Stimulated activated CD4-positive, alpha-beta T cell treated with anti-CD3 and anti-CD28 coated beads, TNF-alpha, amount 100 ng/mL, for 1 hour (primary cell): ENCODE measurements at places on chromosomes 2 and 18.

DNA sequence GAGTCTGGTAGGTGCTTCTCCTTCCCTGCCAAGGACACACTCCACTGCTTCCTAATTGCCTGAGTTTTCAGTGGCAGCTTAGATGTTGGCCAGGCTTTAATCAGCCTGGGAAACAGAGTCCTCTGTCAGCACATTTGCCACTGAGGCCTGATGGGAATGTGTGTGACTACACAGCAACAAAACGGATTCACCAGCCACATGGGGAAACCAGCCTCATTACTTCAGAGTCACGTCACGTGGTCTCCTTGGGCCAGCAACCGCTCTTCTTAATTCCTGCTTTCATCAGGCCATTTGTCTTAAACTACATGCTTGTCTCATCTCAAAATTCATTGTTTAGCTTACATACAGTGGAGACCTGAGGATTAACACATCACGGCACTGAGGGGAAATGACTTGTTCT lies 93.9 kb upstream of the LTBP1 start:
- DNase-seq = no peak

- DNase-seq = no peak
Observed at GRCh38 chr18:79548621-79548985, 131.0 kb upstream of the CTDP1 start.

- no peak for DNase-seq
Observed at GRCh38 chr18:26480897-26481795, 67.2 kb downstream of the KCTD1 start.

DNA sequence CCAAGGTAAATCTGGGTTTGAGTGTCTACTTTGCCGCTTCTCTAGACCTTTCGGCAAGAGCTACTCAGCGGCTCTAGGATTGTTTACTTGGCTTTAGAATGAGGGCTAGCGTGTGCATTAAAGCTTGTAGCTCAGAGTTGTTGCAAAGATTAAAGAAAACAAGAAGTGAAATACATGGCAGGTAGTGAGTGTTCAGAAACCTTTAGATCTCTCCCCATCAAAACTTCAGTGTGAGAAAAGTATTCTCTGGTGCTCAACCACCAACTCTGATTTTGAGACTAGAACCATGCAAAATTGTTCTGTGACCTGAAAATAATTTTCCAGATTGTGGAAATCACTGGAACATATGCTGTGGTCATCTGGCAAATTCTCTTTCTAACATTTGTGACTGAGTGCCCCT lies 512.0 kb downstream of the CMPK2 start:
- DNase-seq = no peak

DNA sequence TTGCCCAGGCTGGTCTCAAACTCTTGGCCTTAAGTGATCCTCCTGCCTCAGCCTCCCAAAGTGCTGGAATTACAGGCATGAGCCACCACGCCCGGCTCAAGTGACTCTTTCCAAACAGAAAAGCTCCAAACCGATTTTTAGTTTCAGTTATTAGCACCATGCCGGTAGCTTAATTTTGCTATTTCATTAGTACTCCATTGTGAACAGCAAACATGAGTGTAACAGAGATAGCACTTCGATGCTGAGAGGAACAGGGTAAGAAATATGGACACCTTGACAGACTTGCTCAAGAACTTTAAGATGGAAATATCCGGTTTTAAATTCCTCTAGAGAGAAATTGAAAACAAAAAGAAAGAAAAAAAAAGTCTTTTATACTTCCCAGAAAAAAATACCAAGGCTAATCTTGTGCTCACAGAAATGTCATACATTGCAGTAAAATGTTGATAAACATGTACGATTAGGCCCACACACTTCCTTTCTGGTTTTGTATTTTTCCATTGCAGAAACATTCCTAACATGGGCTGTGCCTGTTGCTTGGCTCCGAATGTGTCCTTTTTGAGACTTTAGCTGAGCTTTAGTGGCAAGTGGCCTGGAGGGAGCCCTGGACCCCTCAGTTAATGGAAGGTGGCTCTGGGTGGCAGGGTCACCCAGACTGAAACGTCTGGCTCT lies 18.3 kb downstream of the FHL2 start:
- DNase-seq = no peak

- DNase-seq = no peak
Observed at GRCh38 chr18:22484471-22484870, 66.8 kb upstream of the CTAGE1 start.

GRCh38 chr2:27464443-27464842 lies 22.3 kb downstream of the KRTCAP3 start:
- no peak for DNase-seq

- no peak for DNase-seq
Observed at GRCh38 chr2:215826838-215827441, 186.4 kb downstream of the MREG start.

DNA sequence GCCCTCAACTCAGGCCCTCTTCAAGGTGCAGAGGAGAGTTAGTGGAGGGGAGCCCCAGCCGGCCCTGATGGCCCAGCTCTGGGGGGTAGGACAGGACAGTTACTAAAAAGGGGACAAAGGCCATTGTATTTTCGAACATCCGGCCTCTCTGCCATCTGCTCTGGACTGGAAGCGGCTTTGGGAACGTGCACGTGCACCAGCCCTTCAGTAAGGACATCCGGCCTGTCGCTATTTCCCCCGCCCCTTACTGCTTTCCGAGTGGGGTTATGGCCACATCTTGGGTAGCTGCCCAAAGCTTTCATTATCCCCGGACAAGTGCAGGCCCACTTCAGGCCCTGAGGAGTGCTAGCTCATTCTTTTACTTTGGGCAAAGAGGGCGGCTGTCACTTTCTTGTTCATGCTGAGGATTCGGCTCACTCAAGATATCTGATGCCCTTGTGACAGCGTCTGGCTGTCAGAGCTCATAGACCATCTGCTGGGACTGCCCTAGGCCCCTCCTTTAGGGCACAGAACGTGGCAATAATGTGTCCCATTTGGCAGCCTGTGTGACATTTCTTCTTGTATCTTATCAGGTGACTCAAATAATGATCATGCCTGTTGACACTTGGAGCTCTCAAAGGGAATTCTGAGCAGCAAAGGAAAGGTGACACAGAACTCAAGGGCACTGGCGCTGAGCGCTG lies 17.5 kb downstream of the SLC4A3 start:
- DNase-seq = no peak

DNA sequence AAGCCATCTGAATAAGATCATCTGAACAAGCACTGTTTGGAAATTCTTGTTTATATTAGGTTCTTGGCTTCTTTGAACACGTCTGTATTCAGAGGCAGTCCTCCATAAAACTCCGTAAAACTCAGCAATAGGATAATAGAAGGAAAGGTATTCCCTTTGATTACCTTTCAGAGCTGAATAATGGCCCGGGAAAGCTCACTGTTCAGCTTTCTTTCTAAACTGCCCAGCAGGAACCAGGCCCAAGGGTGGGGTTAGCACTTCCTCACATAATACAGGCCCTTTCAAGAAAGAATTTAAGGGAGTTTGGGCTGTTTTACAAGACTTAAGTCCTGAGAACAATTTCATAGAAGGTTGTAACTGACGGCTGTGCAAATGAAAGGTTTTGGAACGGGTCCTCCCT lies 72.2 kb upstream of the PHLPP1 start:
- DNase-seq = no peak

DNA sequence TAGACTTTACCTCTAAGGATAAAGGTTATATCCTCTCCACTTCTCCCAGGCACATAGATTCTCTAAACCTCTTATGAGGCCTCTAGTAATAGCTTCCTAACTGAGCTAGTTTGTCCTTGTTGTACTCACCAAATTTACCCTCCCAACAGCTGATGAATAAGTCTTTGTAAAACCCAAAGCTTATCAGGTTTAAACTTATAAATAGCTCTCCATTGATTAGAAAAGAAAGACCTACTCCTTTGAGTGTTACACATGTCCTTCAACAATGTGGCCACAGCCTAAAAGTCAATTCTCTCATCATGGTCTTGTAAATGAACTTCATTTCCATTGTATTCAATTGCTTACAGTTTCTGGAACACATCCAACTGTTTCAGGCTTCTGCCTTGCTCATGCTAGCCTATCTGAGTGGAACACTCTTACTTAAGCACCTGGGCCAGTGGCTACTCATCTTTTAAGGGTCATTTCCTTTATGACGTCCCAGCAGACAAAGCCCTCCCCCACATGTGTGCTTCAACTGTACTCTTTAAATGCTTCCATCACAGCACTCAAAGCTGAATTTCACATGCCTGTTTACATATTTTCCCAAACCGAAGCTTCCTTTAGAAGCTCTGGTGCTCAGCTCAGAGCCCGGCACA lies 131.6 kb downstream of the CDH2 start:
- DNase-seq = no peak

DNA sequence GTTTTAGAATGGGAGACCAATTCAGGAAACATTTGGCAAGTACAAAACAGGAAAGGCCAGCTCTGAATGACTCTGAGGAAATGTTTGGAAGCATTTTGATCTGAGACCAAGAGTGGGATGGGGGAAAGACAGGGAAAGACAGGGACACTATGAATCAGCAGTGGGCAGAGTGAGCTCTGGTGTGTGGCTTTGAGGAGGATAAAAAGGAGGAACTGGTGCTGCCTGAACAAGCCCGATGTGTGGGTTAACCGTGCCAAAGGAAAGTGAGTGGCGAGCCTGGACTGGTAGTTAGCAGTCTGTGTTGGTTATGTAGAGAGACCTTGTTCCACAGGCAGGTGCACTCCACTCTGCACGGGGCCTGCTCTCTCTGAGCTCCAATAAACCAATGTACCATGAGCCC lies 5.3 kb downstream of the MFSD6 start:
- no peak for DNase-seq

GRCh38 chr2:101116348-101116747 lies 34.8 kb downstream of the TBC1D8 start:
- no peak for DNase-seq

DNA sequence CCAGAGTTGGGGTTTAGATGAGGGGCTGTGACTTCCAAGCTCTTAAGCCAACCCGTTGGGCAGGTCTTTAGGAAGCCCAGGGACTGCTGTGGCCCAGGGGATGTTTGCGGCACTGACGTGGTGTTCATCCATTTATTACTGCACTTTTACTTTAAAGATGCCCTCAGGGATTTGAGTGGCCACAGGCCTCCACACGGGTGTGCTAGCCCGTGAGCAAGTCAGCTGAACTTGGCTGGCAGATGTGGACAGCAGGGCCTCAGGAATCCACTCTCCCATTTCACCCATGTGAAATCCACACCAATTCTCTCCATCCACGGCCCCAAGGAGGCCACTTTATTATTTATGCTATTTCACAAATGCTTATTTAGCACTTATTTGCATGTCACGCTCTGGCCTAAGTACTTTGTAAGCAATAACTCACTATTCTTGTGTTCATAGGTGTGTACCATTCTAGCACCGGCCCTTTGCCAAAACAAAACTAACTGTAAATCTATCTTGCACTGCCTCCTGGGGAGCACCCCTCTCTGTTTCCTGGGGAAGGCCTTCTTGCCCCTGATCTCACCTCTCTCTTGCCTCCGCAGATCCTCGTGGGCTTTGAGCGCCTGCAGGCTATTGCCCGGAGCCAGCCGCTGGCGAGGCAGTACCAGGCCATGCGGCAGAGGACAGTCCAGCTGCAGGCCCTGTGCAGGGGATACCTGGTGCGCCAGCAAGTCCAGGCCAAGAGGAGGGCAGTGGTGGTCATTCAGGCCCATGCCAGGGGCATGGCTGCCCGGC lies 39.1 kb upstream of the GPR17 start:
- DNase-seq = no peak

- no peak for DNase-seq
Observed at GRCh38 chr18:59357928-59358327, 1.1 kb downstream of the LMAN1 start.

- DNase-seq = no peak
Observed at GRCh38 chr2:55761526-55761925, 67.9 kb upstream of the PNPT1 start.

DNA sequence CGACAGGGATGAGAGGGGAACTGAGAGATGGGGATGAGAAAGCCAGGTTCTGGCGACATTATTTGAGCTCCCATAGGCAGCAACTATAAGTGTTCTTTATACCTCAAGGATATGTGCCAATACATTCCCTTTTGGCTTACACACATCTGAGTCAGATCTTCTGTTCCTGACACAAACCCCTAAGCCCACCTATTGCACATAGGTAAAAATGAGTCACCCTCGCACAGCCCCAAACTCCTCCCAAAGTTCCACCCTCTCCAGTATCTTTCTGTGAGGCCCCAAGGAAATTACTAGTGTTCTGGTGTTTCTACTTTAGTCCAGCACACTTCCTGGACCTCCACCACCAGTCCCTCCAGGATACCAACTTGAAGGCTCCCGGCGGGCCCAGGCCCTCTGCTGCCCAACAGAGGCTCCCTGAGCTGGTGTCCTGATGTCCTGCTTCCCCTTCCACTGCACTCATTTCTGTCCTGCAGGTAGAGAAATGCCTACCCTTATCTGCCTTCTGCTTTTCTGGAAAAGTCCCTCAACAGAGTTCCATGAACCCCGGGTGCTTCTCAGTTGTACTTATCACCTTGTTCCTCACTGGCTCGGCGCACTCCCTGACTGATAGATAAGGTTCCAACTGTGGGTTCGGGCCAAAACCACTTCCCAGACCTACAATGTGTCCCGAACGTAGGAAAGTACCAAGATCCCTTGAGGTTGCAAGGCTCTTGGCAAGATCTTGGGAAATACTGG lies 125.5 kb downstream of the EN1 start:
- DNase-seq = no peak
